ENCODE measurements at places on chromosomes 3 and 15. TPM values are rescaled to one million over a fixed set of nuclear protein-coding genes. Genes with fewer than 3 reads are reported as not detected.

The FGF7 gene
- 12.1 TPM for total RNA-seq

The ADAMTS17 gene
- not detected for total RNA-seq

The KBTBD8 gene
- 1.4 TPM for total RNA-seq

The UPK1B gene
- total RNA-seq, result not detected

The KNG1 gene
- not detected for total RNA-seq

The PLXNB1 gene
- total RNA-seq, result 13.1 TPM

The SLC9C1 gene
- total RNA-seq, result not detected

The PDCD6IP gene
- total RNA-seq, result 212 TPM

The KLHDC8B gene
- total RNA-seq, result 21.8 TPM

The GOLGA8S gene
- total RNA-seq, result not detected

The ERICH6 gene
- total RNA-seq, result not detected

The SSUH2 gene
- not detected for total RNA-seq

The CTXN2 gene
- not detected for total RNA-seq

The CORO2B gene
- 7.5 TPM for total RNA-seq

The RARB gene
- 1.7 TPM for total RNA-seq

The SCG5 gene
- 2.4 TPM for total RNA-seq

The ABI3BP gene
- total RNA-seq, result 10.6 TPM

The SLC6A20 gene
- total RNA-seq, result not detected

The GAP43 gene
- total RNA-seq, result 0.11 TPM

The CGNL1 gene
- total RNA-seq, result 0.10 TPM

The TAGLN3 gene
- total RNA-seq, result 0.27 TPM

The AHSG gene
- total RNA-seq, result not detected

The C2CD4A gene
- total RNA-seq, result not detected

The APOD gene
- total RNA-seq, result not detected

The GNAT1 gene
- total RNA-seq, result not detected
